ENCODE measurements at places on chromosomes 12 and 14.

- DNase-seq: peak; percentile 85
These were observed 361.5 kb downstream of the EGLN3 start for GRCh38 chr14:33589334-33589733.

DNA sequence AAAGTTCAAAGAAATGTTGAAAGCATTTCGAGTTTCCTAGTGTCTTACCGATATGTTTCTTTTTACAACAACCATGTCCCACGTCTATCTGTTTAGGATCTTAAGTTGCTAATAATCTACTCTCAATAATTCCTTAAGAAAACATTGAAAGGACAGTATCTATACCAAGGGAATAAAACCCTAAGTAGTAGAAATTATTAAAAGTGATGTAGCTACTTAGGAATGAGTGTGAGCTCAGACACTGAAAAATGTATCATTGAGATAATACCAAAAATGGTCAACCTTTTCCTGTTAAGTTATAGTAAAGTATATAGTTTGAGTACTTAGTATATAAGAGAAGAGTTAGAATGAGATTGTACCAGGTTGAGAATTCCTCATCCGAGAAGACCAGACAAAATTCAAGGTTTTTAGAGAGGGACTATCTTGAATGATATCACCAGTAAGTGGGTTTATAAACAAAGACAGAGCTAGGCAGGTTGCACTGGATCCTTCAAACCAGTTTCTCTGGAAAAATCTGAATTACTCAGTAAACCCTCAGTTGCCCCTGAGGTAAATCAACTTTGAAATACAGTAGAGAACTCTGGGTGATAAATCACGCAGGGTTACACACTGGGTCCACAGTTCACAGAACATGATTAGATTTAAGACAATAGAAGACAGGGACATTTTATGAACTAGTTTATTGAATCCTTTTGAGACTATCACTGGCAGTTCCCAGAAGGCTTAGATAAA lies 96.8 kb downstream of the ERGIC2 start:
- DNase-seq: peak; percentile 51

DNA sequence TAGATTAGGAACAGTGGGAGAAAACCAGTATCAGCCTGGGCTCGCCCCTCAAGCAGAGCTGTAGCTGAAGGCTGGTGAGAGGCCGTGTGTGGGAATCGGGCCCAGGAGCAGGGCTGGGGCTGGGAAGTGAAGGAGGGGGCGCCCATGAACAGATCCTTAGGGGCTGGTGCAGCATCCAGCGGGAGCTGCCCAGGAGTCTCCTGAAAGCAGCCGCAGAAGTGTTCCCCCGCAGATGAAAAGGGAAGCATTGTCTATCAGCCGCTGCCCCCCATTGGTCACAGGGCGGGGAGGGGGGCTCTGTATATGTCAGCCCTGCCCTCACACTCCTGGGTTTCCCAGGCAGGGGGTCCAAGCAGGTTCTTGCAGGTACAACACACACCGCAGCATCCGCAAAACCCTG lies 15.6 kb upstream of the RFLNA start:
- no peak for DNase-seq

GRCh38 chr14:21087294-21088091 lies 11.0 kb downstream of the ZNF219 start:
- peak; percentile 94 for DNase-seq

DNA sequence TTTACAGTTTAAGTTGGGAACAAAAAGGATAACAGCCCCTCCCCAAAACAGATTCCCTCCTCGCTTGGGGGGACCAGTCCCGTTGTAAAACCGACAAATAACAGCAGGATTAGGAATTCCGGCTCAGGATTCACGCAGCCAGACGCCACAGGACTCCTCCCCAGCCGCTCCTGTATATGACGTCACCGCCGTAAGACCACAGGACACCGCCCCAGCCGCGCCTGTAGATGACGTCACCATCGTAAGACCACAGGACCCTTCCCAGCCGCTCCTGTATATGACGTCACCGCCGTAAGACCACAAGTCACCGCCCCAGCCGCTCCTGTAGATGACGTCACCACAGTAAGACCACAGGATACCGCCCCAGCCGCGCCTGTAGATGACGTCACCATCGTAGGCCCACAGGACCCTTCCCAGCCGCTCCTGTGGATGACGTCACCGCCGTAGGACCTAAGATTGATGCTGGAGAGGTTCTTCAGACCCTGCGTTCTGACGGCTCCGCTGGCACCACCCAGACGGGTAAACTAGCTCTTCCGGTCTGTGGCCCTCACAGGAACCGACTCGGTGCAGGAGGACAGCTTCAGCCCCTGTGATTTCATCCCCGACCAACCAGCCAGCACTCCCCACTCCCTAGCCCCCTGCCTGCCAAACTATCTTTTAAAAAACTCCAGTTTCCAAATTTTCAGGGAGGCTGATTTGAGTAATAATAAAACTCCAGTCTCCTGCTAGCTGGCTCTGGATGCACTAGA lies 43.9 kb upstream of the FBRSL1 start:
- peak; percentile 82 for DNase-seq

DNA sequence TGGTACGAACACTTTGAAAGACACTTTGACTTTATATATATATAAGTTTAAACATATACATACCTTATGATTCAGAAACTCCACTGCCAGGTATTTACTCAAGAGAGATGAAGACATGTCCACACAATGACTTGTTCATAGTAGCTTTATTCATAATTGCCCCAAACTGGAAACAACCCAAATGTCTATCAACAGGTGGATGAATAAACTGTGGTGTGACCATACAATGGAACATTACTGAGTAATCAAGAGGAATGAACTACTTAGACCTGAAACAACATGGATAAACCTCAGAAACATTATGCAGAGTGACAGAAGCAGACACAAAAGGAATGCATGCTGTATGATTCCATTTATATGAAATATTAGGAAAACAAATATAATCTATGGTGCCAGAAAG lies 71.1 kb downstream of the PPP1R36 start:
- DNase-seq: no peak

GRCh38 chr14:34640826-34641225 lies 10.9 kb upstream of the SNX6 start:
- no peak for DNase-seq

- no peak for DNase-seq
These were observed 3.2 kb downstream of the LAG3 start for GRCh38 chr12:6775185-6776174.

- no peak for DNase-seq
These were observed 34.6 kb downstream of the CKB start for GRCh38 chr14:103488071-103488470.

DNA sequence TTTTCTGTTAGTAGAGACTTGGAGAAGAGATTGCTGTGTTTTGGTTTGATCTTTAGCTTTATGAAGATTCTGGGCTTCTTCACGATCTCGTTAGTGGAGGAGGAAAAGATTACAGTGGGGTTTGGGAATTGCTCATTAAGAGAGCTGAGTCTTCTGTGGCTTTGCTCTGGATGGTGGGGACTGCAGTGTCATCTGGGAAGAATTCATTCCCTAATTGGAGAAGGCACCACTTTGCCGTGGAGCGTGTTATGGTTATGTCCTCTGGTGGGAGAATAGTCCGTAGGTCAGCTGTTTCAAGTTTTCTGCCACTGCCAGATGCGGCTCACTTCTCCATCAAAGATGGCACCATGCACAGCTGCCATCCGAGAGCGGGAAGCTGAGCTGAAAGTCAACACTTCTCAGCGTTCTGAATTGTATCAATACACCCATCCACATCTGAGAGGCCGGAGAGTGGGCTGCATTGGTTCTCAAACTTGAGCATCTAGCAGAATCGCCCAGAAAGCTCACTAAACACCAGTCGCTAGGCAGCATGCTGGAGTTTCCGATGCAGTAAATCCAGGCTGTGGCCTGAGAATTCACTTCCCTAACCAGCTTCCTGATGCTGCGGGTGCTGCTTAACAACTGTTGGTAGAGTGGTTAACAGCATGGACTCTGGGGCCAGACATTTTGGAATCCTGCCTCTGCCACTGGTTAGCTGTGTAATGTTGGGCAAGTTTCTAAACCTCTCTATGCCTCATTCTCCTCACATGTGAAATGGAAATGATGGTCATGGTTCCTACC lies 117.8 kb downstream of the PLXNC1 start:
- peak; percentile 41 for DNase-seq

DNA sequence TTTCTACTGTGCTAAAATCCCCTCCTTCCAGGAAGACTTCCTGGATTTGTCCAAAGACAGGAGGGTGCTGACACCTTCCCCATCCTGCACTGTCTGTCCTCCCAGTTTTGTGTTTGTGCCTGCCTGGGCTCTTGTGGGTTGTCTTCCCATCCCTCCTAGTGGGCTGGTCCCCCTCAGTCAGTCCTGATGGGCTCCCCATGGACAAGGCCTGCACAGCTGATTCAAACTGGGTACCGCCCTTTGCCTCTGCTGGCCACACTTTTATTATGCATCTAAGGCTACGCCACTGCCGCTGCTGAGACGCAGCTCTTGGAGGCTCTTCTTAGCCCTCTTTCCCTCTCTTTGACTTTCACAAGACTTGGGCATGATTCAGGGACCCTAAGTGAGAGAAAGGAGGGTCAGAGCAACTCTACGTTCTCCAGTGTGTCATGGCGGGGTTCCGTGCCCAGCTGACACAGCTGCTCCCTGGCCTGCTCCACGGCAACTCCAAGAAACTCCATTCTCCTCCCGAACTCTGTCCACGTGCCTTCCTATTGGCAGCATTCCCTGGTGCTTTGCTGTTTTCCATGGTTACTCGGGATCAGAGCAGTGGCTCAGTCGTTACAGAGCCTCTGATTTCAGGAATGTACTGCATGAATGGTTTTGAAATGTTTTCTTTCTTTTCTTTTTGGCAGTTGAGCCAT lies 3.8 kb upstream of the KRT85 start:
- peak; percentile 60 for DNase-seq

GRCh38 chr12:104064842-104065427 lies 604 bp downstream of the HCFC2 start:
- DNase-seq: no peak

GRCh38 chr12:75848431-75848925 lies 183.1 kb downstream of the PHLDA1 start:
- no peak for DNase-seq

DNA sequence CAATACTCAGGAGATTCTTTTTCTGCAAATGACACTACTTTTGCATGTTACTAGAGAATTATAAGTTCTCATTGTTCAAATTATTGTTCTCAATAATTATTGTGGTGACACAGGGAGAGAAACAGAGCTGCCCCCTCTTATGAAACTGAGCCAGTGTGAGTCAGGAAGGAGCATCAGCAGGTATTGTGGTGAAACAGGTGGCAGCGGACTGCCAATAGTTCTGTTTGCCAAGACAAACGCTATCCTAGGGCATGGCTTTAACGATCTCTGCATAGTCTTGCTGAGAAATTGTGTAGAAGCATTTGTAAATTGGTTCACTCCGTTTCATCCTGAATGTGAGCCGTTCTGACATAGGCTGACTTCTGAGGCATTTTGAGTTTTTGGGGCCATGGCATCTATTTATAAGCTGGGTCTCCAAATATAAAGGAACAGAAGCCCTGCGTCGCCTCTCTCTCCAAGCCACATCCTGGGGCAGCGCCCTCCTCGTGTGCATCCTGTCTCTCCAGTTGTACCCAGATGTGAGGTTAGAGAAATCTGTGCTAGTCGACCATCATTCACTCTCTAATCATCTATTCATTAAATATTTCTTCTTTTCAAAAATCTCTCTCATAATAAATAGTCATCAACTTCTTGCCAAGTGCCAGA lies 15.8 kb upstream of the PPP4R4 start:
- no peak for DNase-seq

DNA sequence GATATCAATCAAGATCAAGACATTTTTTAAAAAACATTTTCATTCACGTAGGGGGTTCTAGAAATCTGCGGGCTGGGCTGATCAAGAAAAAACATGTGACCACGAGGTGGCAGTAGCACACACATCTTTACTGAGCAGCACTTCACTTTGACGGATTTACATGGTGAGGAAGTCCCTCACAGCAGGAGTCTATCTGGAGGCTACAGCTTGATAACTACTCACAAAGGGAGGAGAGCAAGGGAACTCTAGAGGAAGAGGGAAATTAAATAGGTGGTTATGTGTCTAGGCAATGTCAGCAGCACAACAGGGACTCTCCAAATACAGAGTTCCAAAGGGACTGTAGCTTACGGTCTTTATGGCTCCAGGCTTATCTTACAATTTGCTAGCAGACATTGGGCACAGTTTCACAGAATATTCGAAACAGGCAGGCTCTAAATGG lies 248.1 kb downstream of the DPY19L2 start:
- DNase-seq: peak; percentile 45

DNA sequence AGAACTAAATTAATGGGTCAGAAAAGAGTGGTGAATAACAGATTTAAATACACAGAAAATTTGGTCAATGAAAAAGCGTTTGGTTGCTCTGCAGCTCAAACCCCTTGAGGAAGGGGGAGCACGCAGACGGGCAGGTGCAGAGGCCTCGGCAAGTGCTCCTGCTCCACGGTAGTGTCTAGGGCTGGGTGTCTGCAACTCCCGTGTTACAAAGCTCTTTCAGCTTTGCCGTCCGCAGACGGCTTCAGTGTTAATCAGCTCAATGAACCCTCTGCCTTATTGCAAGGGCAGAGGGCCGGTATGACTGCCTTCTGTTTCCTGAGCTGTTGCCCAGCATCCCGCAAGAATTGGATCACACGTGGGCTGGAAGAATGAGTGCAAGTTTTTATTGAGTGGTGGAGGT lies 125.7 kb upstream of the TRHDE start:
- DNase-seq: no peak

GRCh38 chr12:12039897-12040296 lies 30.8 kb upstream of the BCL2L14 start:
- DNase-seq: no peak

DNA sequence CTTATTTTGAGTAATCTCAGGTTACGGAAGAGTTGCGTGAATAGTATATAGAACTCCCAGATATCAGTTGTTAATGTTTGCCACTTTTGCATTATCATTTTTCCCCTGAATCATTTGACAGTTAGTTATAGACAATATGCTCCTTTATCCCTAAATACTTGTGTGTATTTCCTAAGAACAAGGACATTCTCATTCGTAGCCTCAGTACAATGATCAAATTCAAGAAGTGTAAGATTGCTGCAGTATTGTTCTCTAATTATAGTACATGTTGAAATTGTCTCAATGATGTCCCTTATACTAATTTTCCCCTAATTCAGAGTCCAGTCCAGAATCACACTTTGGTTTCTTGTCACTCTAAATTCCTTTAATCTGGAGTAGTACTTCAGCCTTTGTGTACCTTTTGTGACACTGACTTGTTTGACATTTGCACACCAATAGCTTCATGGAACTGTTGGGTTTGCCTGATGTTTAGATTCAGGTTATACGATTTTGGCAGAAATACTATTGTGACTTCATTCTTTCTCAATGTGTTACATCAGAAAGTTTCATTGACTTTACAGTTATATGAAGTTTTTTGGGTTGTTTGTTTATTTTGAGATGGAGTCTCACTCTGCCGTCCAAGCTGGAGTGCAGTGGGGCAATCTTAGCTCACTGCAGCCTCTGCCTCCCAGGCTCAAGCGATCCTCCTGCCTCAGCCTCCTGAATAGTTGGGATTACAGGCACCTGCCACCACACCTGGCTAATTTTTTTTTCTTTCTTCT lies 13.1 kb downstream of the DYNC1H1 start:
- DNase-seq: no peak

GRCh38 chr12:119843100-119843499 lies 34.0 kb downstream of the CIT start:
- DNase-seq: peak; percentile 41

GRCh38 chr12:67173258-67173657 lies 95.9 kb upstream of the CAND1 start:
- DNase-seq: no peak

Measured in fibroblast of skin of abdomen (primary cell).